ENCODE measurements at places on chromosomes 1 and 21. TPM values are rescaled to one million over a fixed set of nuclear protein-coding genes. Genes with fewer than 3 reads are reported as not detected.

Gene CD34
- total RNA-seq = 16.9 TPM

Gene RGS1
- total RNA-seq = not detected

Gene CD101
- total RNA-seq = 0.11 TPM

Gene ITGB2
- 0.07 TPM for total RNA-seq

Gene PTAFR
- total RNA-seq = 0.20 TPM

Gene CRABP2
- 0.46 TPM for total RNA-seq

Gene RGSL1
- total RNA-seq = not detected

Gene RGS8
- total RNA-seq = not detected

Gene TSSK3
- 0.20 TPM for total RNA-seq

Gene SNAP47
- 49.6 TPM for total RNA-seq

Gene TRNP1
- 10.9 TPM for total RNA-seq

Gene THEMIS2
- total RNA-seq = 4.1 TPM

Gene SPRR1B
- not detected for total RNA-seq

Gene LAMB3
- total RNA-seq = 7.1 TPM

Gene AGTRAP
- total RNA-seq = 45.2 TPM

Gene OR6F1
- total RNA-seq = not detected

Gene PYHIN1
- total RNA-seq = not detected

All from pulmonary artery endothelial cell (primary cell).